Gastrocnemius medialis (tissue), 4 donors: ENCODE measurements at places on chromosomes 12 and 14. TPM values are rescaled to one million over a fixed set of nuclear protein-coding genes. Genes with fewer than 3 reads are reported as not detected.

CD4 gene
- 2.2 TPM for total RNA-seq

GRCh38 chr14:74524076-74524811 lies 30.7 kb downstream of the ISCA2 start:
- H3K27me3 ChIP-seq = no peaks in the 10 kb centered on the region
- no peak overlapping the region for H3K27ac ChIP-seq
- no peak for DNase-seq
- no peak overlapping the region for H3K4me3 ChIP-seq

DNA sequence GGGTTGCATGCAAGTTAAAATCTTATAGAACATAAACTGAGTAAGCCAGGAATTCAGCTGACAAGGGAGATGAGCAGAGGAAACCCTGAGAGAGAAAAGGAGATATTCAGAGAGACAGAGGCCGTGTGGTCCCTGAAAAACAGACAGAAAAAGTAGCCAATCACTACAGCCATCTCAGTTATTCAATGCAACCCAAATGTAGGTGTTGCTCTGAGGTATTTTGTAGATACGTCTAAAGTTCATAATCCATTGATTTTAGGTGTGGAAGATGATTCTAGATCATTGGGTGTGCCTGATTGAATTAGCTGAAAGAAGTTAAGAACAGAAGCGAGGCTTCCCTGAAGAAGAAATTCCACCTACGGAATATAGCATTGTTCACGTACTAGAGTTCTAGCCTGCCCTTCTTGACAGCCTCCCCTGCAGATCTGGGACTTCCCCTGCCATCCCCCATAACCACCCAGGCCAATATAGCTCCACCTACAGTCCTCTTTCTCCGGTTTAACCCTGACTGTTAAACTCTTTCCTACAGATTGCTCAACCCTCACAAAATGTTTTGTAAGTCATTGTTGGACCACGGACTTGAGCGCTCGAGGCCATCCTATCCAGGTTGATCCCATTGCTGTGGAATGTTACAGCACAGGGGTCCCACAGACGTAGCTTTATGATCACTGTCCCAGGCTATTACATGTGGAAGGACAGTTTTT lies 21.7 kb downstream of the AICDA start:
- H3K27me3 ChIP-seq = no peaks in the 10 kb centered on the region
- H3K27ac ChIP-seq = no peak overlapping the region
- H3K4me1 ChIP-seq = no peaks in the 10 kb centered on the region

- H3K4me3 ChIP-seq = no peak overlapping the region
- H3K4me1 ChIP-seq = peaks cover 4% of the 10 kb centered on the region
- DNase-seq = no peak
- H3K27ac ChIP-seq = no peak overlapping the region
Observed at GRCh38 chr12:12473223-12473622, 89.4 kb downstream of the DUSP16 start.

DNA sequence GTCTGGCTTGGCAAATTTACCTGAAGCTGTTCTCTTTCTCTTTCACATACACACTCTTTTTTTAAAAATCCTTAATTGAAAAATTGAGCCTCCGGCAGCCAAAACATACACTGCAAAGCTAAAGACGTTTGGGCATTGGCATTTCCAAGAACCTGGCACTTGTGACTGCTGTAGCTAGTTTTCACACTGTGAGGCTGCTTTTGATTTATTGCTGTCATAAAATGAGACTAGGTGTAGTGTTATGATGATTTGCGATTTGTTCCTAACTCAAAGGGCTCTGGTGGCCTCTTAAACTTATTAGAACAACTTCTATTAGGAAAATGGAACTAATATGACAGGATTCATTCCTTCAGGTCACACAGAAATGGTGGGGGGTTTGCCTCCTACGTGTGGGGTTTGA lies 377.1 kb upstream of the FAR2 start:
- no peaks in the 10 kb centered on the region for H3K36me3 ChIP-seq
- no peak overlapping the region for H3K27ac ChIP-seq
- DNase-seq = no peak
- no peak overlapping the region for H3K4me3 ChIP-seq

- H3K27ac ChIP-seq = no peak overlapping the region
- no peaks in the 10 kb centered on the region for H3K36me3 ChIP-seq
- no peak overlapping the region for H3K4me3 ChIP-seq
- peaks cover 4% of the 10 kb centered on the region for H3K27me3 ChIP-seq
- no peaks in the 10 kb centered on the region for H3K4me1 ChIP-seq
- no peak for DNase-seq
Observed at GRCh38 chr12:29152223-29152868, 3.3 kb downstream of the FAR2 start.
